ENCODE measurements at places on chromosomes 16 and 17. TPM values are rescaled to one million over a fixed set of nuclear protein-coding genes. Genes with fewer than 3 reads are reported as not detected.

The CACNG1 gene
- not detected for total RNA-seq

The ANKFN1 gene
- total RNA-seq = 0.52 TPM

The KRTAP2-1 gene
- total RNA-seq = not detected

The TRIM65 gene
- total RNA-seq = 6.4 TPM

The SOX15 gene
- not detected for total RNA-seq

The TBKBP1 gene
- 2.6 TPM for total RNA-seq

The TMEM114 gene
- total RNA-seq = not detected

The ICAM2 gene
- 0.84 TPM for total RNA-seq

The TAT gene
- not detected for total RNA-seq

The KIF19 gene
- not detected for total RNA-seq

The DHRS7C gene
- not detected for total RNA-seq

The CD300A gene
- not detected for total RNA-seq

The CLEC18C gene
- total RNA-seq = not detected

The SLC16A5 gene
- not detected for total RNA-seq

The ABCA6 gene
- not detected for total RNA-seq

The KRTAP4-1 gene
- not detected for total RNA-seq

The NPIPA7 gene
- total RNA-seq = 4.0 TPM

The DNAI2 gene
- total RNA-seq = not detected

The ANKRD40CL gene
- not detected for total RNA-seq

The KRTAP4-6 gene
- total RNA-seq = not detected

The MPP3 gene
- total RNA-seq = 5.9 TPM

The GPR142 gene
- total RNA-seq = not detected

The RFFL gene
- 21.3 TPM for total RNA-seq

The SLFN12L gene
- 1.4 TPM for total RNA-seq

The KRTAP1-1 gene
- total RNA-seq = not detected

The CCL14 gene
- total RNA-seq = not detected

The CHAD gene
- not detected for total RNA-seq

The HS3ST3A1 gene
- total RNA-seq = 3.6 TPM

The ZDHHC1 gene
- 2.0 TPM for total RNA-seq

The WWP2 gene
- 26.5 TPM for total RNA-seq

The CHRNE gene
- total RNA-seq = not detected

The SPATA32 gene
- not detected for total RNA-seq

The TOM1L1 gene
- 18.3 TPM for total RNA-seq
